ENCODE measurements at places on chromosomes 11 and 22. TPM values are rescaled to one million over a fixed set of nuclear protein-coding genes. Genes with fewer than 3 reads are reported as not detected.

BAIAP2L2 gene
- 0.16 TPM for total RNA-seq

CD3E gene
- not detected for total RNA-seq

- DNase-seq: no peak
- peaks cover 11% of the 10 kb centered on the region for H3K4me1 ChIP-seq
- peaks cover 10% of the 10 kb centered on the region for H3K36me3 ChIP-seq
- peaks cover 22% of the 10 kb centered on the region for H3K27me3 ChIP-seq
Measured at GRCh38 chr11:794766-795633, 3.1 kb downstream of the SLC25A22 start.

- H3K36me3 ChIP-seq: no peaks in the 10 kb centered on the region
- DNase-seq: no peak
- H3K27me3 ChIP-seq: no peaks in the 10 kb centered on the region
- H3K4me1 ChIP-seq: no peaks in the 10 kb centered on the region
Measured at GRCh38 chr11:78732246-78732645, 157.6 kb upstream of the NARS2 start.

All from gastrocnemius medialis (tissue), 4 donors.